ENCODE measurements at places on chromosomes 5 and 9.

- DNase-seq = no peak
Measured at GRCh38 chr5:144812763-144813162, 642.1 kb downstream of the KCTD16 start.

GRCh38 chr5:91072881-91073280, 310.2 kb downstream of the ARRDC3 start:
- DNase-seq = no peak

DNA sequence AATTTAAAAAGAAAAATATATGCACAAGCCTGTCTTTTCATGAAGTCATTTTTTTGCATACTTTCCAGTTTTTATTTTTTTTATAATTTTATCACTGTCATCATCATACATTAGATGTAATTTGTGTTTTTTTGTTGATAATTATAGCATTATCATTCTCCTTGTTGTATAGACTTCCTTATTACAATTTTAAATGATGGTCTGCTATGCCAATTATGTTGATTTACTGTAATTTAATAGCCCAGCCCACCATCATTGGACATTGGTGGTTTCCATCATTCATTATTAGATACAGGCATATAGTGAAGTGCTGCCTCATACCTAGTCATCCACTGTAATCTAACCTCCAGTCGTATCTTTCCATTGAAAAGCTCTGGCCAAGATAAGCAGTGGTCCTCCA, 3.8 kb upstream of the TJP2 start:
- DNase-seq = no peak

- DNase-seq = no peak
Measured at GRCh38 chr5:21820527-21820926, 1032.6 kb downstream of the CDH12 start.

GRCh38 chr9:14315875-14316601, 2.1 kb upstream of the NFIB start:
- peak; percentile 49 for DNase-seq

- no peak for DNase-seq
Measured at GRCh38 chr5:147912011-147912410, 5.7 kb upstream of the C5orf46 start.

- no peak for DNase-seq
Measured at GRCh38 chr9:117151716-117152115, 263.1 kb downstream of the ASTN2 start.

DNA sequence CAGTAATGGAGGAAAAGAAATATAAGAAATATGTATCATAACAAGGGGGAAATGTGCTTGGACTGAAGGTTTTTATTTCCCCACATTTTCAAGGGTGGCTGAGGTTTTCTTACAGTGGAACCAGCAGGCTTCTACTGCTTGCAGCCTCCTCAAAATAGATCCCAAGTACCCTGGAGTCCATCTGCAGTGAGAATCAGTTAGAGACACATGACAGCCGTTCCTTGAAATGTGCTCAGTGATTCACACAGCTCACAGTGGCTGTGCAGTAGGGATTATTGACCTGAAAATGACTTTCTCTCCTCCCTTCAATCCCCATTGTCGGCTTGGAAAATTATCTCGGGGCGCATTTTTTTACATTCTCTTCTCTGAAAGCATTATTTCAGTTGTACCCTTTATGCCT, 832.0 kb downstream of the TLR4 start:
- no peak for DNase-seq

- DNase-seq = peak; percentile 48
Measured at GRCh38 chr9:34809504-34810186, 99.7 kb upstream of the CCL21 start.

DNA sequence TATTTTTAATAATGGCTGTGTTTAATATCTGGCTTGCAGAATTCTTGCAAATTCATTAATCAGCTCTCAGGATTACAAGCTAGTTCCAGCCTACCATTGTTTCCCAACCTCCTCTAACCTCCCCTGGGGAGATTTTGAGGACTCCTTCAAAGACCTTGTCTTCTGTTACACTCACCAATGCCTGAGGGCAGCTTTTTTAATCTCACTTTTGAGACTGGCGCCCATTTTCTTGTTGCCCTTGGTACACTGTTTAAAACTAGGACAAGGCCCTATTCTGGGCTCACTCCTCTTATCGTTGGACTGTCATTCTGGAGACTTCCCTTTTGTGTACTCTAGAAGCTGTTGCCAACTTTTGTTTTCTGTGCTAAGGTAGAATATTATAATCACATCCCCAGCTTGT, 13.6 kb upstream of the EQTN start:
- DNase-seq = no peak

DNA sequence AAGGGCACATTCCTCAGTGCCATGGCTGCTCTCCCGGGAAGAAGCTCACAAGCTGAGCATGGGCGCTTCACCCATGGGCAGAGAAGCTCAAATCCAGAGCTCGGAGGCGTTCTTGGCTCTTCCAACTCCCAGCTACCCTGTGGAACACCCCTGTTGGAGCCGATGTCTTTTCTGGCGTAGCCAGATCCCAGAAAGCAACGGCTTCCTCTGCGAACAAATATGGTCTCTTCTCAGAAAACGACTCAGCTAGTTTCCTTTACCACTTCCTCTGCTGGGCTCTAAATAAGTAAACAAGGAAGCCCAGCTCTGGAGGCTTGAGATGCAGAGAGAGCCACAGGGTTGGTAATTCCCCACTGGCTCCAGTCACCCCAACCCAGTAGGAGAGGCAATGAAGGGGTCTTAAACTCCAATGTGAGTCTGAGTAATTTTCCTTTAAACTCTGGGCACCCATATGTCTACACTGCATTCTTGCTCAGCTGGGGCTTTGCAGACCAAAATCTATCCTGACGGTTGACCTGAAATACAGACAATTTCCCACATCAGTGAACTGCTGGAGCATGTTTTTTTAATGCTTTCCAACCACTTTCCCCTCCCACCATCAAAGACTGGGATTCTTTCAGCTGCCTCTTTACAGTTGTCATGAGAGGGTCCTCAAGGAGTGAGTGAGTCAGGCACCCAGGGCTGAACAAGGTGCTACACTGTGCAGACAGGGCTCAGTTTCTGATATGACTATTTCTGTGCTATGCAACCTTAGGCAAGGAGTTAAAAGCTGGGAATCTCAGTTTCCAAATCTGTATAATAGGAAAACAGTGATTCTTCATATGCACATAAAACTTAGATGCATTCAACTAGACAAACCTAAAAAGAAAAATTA, at the start of gene LCP2:
TSS of gene LCP2 (minus strand) at position 189 of the 874 bp plus-strand sequence. CDS start at position 23, 166 bp downstream.
- no peak for DNase-seq

DNA sequence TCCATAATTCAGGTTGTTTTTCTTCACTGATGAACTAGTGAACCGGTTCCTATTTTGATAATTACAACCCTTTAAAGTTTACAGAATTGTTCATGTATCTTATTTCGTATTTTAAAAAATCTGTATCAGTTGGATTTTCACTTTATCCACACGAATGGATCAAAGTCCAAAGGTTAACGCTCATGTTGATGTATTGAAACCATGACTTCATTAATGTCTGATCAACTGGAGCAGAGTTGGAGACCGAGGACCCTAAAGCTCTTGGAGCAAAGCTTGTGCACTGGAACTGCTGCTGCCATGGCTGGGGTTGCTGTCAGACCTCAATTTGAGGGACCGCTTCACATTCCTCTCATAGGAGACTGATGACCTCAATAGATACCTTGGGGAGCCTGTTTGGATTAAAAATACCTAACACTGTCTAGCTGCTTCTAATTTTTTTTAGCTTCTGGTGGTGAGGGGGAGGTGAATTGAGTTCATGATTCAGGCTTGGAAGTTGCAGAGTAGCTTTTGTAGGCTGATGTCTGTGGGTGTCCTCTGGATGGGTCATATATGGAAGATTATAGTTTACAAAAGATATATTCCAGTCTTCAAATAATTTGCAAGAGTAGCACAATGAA, 45.1 kb downstream of the KIAA1958 start:
- DNase-seq = no peak

DNA sequence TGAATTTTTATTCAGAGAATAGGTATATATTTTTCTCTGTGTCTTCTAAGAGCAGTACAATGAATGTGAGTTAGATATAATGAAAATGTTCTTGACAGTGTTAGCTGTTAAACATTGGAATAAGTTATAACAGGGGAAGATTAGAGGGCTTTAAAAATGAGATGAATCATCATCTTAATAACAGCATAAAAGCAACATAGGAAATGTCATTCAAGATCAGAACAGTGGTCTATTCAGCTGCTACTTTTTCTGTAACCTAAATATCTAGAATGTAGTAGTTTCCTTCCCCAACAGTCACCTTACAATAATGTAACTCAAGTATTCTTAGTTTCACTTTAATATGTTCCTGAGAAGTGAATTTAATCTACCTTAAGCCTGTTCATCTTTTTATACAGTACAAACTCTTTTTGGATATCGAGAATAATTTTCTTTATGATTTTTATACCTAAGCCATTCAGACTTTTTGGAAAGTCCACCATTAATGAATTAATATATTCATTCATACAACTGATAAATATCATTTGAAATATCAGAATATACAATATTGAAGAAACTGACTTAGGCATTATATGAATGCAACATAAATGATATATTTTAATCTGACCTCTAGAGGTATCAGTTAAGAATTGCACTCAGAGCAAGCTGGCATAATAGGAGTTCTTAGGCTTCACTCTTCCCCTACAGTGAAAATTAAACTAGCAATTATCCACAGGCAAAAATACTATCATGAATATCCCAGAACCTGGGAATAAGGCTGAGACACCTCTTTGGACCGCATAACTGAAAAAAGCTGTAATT, 66.1 kb upstream of the EDIL3 start:
- DNase-seq = no peak

GRCh38 chr5:84706678-84707641, 322.3 kb upstream of the EDIL3 start:
- no peak for DNase-seq

- DNase-seq = no peak
Measured at GRCh38 chr5:157020002-157020401, 38.9 kb downstream of the HAVCR1 start.

GRCh38 chr5:65434122-65434521, 47.6 kb downstream of the ADAMTS6 start:
- DNase-seq = no peak

DNA sequence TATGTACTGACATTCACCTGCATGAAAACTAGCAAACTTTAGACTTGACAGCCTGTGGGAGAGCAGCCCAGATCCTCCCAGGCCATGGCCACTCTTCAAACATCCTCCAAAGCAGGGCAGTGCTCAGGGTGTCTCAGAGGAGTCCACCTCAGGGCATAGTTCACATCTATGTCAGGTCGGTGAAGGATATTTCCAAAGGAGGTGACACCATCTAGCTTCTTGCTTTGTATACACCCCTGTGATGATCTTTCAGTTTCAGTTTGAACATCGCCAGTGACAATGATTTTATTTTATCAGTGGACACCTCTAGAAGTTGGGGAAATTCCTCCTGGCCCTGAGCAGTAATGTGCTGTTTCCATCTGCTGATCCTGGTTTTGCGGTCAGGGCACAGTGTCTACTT, 20.1 kb downstream of the CDK20 start:
- no peak for DNase-seq

GRCh38 chr5:168320805-168321204, 29.4 kb downstream of the WWC1 start:
- no peak for DNase-seq

DNA sequence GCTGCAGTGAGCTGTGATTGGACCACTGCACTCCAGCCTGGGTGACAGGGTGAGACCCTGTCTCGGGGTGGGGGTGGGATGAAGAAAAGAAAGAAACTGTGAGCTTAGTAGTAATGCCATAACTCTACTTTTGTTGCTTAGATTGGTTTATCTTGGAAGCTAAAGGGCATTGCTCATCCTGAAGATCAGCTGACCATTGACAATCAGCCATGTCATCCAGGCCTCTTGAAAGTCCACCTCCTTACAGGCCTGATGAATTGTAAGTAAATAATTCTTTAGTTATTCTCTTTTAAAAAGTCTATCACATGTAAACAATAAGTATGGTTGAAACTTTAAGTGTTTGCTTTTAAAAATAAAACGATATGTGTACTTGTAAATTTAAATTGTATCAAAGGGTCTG, 11.4 kb downstream of the OCLN start:
- no peak for DNase-seq

DNA sequence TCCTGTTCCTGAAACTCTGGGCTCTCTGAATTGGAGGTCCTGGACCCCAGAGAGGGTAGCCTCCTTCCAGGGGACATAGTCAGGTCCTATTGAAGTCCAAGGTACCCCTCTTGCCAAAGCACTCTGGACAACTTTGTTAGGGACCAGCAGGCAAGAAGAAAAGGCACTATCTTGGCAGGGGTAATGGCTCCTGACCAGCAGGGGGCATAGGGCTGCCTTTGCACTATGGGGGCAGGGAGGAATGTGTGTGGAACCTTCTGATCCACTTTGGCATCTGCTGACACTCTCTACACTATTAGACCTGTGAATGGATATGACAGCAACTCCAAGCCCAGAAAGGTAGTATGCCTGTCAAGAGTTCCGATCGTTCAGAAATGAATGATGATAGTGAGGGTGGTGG, 179.0 kb upstream of the CD180 start:
- no peak for DNase-seq

DNA sequence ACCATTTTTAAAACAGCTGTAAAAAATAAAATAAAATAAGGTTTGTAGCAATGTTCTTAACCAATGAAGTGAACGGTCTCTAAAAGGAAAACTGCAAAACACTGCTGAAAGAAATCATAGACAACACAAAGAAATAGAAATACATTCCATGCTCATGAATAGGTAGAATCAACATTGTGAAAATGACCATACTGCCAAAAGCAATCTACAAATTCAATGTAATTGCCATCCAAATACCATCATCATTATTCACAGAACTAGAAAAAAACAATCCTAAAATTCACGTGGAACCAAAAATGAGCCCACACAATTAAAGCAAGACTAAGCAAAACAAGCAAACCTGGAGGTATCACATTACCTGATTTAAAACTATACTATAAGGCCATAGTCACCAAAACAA, 67.6 kb upstream of the RGMB start:
- no peak for DNase-seq

GRCh38 chr9:99185348-99185632, 36.5 kb downstream of the ALG2 start:
- no peak for DNase-seq

GRCh38 chr5:6699357-6699756, 13.9 kb upstream of the TENT4A start:
- DNase-seq = no peak

GRCh38 chr9:87212605-87213021, 265.3 kb upstream of the GAS1 start:
- no peak for DNase-seq

DNA sequence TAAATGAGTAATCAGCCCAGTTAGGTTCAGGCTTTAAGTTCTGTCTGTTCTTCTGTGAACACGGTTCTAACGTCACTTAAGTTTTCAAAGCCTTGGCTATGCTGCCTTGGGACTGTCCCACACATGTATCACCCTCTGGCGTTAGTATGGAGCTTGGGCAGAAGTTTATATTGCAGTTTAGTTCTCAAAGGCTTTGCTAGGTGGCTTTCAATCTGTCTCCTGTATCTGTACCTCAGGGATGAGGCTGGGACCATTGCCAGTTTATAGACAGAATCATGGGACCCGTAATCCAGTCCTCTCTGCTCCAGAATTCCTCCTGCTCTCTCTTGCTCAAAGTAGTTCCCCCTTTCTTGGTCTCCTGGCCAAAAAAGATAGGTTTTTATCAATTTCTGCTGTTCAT, 12.1 kb downstream of the C9orf40 start:
- no peak for DNase-seq

- DNase-seq = no peak
Measured at GRCh38 chr5:173954671-173955521, 34.1 kb upstream of the C5orf47 start.

- no peak for DNase-seq
Measured at GRCh38 chr5:14486996-14487896, 94.3 kb upstream of the OTULINL start.

Measured in Right ventricle myocardium superior (tissue), 1 donor.